ENCODE measurements at places on chromosomes 3 and 15.

DNA sequence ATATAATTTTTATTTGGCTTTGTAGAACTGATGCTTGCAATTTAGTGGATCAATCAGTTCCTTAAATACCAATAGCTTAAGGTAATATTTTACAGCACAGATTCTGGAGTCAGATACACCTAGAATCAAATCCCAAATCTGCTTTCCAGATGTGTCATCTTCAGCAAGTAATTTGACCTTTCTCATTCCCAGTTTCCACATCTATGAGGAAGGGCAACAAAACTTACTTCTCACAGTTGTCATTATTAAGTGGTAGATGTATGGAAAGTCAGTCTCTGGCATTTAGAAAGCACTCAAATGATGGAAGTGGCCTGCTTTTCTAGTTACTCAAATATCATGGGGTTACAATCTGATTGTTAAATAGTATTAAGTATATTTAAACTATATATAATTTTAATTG lies 767.0 kb downstream of the CADM2 start:
- DNase-seq: no peak

DNA sequence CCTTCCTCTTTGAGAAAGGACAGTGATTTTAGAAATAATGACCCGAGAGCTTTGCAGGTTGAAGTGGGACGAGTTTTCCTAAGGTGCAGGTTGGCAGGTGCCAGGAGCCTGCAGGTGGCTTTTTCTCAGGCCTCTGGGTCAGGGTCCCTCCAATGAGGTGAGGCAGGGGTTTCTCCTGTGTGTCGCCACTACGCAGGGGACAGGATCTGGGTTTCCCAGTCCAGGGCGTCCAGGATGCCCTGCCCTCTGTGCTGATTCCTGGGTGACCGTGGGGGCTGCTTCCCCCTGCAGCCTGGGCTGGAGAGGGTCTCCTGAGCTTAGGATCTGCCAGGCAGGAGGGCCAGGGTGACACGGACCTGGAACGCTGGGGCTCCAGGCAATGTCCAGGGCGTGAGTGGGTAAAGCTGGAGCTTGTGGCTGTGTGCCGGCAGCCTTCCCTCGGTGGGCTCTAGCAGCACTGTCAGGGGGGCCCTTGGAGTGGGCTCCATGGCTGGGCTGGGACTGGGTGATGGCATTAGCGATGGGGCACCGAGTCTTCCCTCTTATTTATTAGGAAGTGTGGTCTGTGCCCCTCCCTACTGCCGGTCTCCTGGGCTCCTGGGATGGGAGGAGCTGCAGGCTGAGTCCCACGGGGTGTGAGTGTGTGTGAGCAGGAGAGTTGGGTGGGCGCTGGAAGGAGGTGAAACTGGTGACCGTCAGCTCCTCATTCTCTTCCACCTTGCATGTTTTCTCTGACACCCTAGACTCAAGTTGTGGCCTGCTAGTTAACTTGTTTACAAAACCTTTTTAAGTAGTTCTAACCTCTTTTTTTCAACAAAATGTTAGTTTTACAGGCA lies 1.8 kb downstream of the APBA2 start:
- DNase-seq: no peak

GRCh38 chr15:92316586-92317295 lies 76.9 kb upstream of the ST8SIA2 start:
- DNase-seq: no peak

- peak; percentile 71 for DNase-seq
These were observed 34.5 kb upstream of the CHST2 start for GRCh38 chr3:143084856-143085731.

DNA sequence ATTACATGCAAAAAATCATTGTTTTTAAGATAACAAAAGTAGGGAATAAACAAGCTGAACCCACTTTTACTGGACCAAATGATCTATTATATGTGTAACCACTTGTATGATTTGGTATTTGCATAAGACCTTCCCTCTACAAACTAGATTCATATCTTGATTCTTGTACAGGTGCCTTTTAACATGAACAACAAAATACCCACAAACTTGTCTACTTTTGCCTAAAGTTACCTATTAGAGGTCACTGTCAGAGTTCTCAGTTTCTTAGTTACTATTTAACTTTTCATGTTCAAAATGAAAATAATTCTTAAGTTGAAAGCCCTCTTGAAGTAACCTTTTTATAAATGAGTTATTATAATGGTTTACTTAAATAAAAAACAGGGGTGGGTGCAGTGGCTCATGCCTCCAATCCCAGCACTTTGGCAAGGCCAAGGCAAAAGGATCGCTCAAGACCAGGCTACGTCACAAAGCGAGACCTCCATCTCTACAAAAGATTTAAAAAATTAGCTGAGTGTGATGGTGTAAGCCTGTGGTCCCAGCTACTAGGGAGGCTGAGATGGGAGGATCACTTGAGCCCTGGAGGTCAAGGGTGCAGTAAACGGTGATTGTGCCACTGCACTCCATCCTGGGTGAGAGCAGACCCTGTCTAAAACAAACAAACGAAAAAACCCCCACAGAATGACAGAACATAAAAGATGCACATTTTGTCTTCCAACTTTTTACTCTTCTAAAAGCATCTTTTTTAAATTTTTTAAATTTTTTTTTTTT lies 16.0 kb downstream of the ACTR8 start:
- no peak for DNase-seq

DNA sequence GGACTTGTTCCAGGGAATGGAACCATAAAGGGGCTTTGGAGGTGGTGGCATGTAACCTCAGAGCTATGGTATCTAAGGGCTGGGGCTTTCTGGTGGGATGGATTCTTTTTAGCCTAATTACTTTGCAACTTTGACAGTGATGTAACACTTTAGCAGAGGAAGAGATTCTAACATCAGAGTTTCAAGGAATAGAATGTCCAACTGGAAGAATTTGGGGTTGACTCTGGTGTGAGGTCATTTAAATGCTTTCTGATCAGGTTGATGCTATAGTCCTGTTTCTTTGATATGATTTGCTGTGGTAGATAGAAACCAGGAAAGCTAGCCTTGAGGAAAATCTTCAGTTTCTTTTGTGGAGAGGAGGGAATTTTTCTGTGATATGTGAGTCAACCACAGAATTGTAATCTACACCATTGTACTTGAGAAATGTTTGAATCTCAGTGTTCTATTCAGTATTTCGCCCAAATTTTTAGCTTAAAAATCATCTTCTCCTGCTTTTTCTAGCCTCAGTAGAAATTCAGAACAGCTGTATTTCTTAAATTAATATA lies 40.0 kb downstream of the ATP2C1 start:
- no peak for DNase-seq

DNA sequence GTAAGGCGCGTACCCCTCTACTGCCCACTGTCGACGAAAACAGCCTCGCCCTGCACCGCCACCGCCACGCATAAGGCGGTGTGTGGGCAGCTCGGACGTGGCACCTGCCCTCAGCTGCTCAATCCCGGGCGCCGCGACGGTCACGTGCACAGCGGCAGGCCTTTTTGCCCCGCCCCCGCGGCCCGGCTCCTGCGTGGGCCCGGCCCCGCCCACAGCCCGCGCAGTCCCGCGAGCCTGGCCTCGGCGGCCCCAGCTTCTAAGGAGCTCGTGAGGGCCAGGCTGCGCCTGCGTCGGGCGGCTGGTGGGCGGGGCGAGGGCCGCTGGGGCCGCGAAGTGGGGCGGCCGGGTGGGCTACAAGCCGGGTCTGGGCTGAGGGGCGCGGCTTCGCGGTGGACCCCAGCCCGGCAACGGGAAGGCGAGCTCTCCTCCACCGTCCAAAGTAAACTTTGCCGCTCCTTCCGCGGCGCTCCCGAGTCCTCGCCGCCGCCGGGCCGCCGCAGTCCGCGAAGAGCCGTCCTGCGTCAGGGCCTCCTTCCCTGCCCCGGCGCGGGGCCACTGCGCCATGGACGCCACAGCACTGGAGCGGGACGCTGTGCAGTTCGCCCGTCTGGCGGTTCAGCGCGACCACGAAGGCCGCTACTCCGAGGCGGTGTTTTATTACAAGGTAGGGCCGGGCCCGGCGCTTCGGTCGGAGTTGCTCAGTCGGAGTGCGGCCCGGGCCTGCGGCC lies at the start of gene CAPN7:
TSS of gene CAPN7 (plus strand) at position 313 of the 728 bp plus-strand sequence. CDS start at position 563, 250 bp downstream.
- peak; percentile 97 for DNase-seq

- DNase-seq: no peak
These were observed 309.9 kb upstream of the THBS1 start for GRCh38 chr15:39270934-39271333.

DNA sequence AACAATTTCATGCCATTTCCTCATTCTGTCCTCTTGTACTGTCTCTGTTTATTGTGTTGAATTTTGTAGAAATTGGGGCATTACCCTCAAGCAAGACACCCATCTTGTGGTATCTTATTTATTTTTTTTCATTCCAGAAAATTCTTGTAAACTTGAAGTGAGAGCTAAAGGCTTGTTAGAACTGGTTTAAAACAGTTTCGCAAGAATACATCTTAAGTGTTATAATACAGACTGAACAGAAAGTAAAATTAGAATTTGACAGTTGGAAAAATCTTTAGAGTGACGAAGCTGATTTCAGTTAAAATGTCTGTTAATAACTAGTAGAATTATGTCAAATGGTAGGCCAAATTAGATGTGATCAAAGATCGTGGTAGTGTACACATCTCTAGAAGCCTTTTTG lies 26.9 kb downstream of the RNF13 start:
- no peak for DNase-seq

DNA sequence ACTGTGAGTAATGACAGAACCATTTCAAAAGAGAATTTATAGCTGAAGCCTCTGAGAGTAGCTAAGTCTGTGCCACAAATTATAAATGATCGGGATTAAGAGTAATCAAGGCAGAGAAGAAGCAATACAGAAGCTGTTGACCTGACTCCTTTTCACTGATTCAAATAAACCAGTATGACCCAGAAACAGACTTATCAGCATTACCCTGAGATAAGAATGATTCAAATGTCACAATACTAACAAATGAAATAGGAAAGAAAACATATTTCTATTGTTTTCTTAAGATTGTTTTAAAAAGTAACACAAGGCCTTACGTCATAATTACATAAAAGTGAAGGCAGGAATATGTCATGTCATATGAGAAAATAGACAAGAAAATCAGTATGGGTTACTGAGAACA lies 1534.6 kb downstream of the SI start:
- no peak for DNase-seq

GRCh38 chr3:170635385-170635735 lies 49.5 kb upstream of the SLC7A14 start:
- DNase-seq: no peak

DNA sequence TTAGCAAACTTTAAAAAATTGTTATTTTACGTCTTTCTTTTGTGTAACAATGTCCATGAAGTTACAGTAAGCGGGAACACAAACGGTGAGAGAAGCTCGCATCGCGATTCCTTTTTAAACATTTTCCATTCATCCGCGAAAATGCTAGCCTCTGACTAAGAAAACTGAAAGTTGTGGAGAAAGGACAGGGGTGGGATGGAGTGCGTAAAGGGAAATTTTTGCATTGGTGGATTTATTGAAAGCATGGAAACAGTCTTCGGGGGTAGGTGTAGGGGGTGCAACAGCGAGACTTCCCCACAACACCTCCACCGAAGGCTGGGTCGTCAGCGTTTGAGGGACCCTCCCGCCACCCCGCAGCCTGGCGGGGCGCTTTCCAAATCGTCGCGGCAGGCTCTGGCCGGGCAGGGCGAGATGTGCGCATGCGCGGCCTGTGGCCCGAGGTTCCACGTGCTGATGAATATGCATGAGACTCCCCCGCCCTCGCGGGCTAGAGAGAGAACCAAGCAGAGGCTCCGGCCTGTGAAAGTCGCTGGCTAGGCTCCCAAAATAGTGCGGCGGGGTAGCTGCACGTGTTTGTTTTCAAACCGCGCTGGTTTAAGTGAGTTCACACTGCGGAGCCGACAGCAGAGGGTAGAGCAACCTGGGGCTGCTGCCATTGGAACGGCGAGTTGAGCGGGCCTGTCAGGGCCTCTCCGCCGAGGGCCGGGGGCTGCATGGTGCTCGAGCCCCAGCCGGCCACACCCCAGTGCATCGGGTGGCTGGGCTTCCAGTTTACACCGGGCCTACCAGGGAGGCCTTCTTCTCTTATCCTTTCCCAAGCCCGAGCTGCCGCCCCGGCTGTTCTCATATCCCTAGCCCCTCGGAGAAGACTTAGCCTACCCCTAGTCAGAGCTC lies 9.9 kb downstream of the ZIC1 start:
- DNase-seq: no peak

DNA sequence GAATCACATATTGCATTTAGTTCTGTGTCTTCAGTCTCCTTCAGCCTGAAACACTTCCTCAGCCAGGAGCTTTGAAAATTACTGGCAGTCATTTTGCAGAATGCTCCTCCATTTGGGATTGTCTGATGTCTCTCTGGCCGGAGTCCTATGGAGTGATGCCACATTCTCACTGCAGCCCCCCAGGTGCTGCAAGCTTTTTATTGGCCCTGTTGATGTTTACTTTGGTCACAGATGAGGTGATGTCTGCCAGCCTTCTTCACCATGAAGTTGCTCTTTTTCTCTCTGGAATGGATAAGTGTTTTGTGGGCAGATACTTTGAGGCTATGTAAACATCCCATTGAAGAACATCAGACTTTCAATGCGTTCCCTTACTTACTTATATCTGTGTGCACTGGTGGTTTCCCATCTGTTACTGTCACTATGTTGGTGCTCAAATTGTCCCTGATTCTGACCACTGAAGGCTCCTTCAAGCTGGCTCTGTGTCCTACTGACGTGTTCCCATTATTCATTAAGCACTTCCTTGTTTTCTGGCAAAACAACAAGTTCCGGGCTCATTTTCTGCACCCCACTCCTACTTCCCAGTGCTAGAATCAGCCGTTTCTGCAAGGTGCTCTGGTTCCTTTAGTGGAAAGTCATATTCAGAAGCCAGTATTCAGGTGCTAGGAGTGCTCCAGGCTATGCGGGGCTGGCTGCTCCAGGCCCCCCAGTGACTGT lies 1.4 kb upstream of the CLEC3B start:
- no peak for DNase-seq

DNA sequence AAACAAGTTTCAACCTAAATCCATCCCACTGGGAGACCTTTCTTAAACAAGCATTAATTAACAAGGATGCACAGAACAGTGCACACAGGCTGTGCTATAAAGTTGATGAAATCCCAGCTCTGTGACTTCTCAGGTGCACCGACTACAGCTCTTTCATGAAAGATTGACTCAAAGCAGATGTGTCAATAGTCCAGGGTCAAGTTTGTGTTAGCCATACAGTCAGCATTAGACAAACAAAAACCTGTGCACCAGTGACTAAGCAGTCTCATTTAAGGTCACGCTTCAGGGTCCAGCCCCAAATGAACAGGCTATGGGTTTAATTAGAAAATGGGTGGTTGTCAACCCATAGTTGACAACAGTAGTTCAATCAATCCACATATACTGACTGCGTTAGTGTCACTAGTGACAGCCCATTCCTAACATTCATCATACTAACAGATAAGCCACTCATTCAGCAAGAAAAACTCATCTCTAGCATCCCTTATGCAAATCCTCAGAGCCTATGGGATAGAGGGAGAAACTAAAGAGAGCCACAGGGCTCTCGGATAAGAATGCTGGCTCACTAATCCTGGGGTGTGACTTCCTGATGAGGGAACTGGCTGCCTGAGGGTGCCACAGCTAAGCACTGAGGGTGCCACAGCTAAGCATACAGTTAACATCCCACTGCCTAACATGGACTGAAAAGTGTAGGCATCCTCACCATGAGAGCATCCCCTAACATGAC lies 84.1 kb downstream of the WNT5A start:
- no peak for DNase-seq

GRCh38 chr3:193879099-193879863 lies 256.7 kb upstream of the HES1 start:
- DNase-seq: no peak

GRCh38 chr3:61250784-61251173 lies 473 bp downstream of the FHIT start:
- no peak for DNase-seq
